Foreskin keratinocyte (primary cell): ENCODE measurements at places on chromosomes 16 and 17. TPM values are rescaled to one million over a fixed set of nuclear protein-coding genes. Genes with fewer than 3 reads are reported as not detected.

EIF3CL gene
- 125 and 127 TPM in 2 replicates for total RNA-seq

GRB7 gene
- 15.6 and 16.2 TPM in 2 replicates for total RNA-seq

KRTAP4-1 gene
- total RNA-seq: not detected in 2 replicates

KPNB1 gene
- total RNA-seq: 313 and 344 TPM in 2 replicates

SPNS3 gene
- not detected in 2 replicates for total RNA-seq

GFOD2 gene
- 16.7 and 17.1 TPM in 2 replicates for total RNA-seq

GAS2L2 gene
- total RNA-seq: not detected in 2 replicates

FBXO39 gene
- 0.25 and 0.92 TPM in 2 replicates for total RNA-seq

TMEM235 gene
- not detected in 2 replicates for total RNA-seq

PRDM7 gene
- not detected in 2 replicates for total RNA-seq

HOXB4 gene
- 0.03 and 0.04 TPM in 2 replicates for total RNA-seq

KRTAP2-3 gene
- total RNA-seq: 0.68 and 1.8 TPM in 2 replicates

ZFPM1 gene
- 4.4 and 4.8 TPM in 2 replicates for total RNA-seq

CORO7 gene
- 22.7 and 24.3 TPM in 2 replicates for total RNA-seq
